ENCODE measurements at places on chromosomes 12 and 14.

GRCh38 chr12:122949405-122949804 is 16.9 kb downstream of the ABCB9 start:
- DNase-seq: no peak

DNA sequence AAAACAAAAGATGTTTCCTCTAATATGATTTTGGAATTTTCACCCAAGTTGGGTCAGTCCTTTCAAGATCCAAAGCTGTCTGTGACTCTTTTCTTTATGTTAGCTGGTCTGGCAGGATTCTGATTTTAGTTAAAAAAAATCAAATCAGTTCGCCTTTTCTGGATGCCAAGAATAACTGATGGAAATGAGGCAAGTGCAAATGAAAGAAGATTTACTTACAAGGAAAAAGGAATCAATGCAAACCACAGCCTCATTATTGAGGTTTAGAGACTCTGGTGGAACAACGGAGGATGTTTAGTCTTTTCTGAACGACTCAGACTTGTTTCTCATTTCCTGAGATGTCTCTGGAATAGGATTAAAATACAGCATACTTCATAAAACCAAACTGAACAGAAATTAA is 117.0 kb upstream of the DYRK2 start:
- DNase-seq: no peak

GRCh38 chr12:118359541-118359915 is 13.2 kb downstream of the TAOK3 start:
- no peak for DNase-seq

- DNase-seq: no peak
Observed at GRCh38 chr12:109218996-109219395, 90.1 kb downstream of the FOXN4 start.

- no peak for DNase-seq
Observed at GRCh38 chr12:49093792-49094159, 825 bp downstream of the DHH start.

- DNase-seq: no peak
Observed at GRCh38 chr14:51908086-51908485, 47.7 kb downstream of the GNG2 start.

DNA sequence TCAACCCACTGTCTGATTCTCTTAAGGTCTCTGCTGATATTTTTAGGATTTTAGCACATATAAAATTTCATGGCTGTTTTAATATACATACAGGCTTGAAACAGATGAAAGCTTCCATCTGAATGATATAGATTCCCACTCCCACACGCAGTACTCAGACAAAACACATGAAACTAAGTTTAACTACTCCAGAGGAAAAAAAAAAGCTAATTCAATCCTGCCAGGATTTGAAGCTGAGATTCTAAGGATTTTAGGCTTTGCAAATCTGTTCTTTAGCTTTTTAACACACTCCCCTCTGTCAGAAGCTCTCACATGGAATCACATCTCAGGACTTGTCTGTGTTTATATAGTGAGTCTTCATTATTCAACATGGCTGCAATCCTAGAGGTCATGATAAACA is 217.3 kb downstream of the BCAT1 start:
- no peak for DNase-seq

GRCh38 chr14:62768753-62769152 is 276.5 kb downstream of the KCNH5 start:
- no peak for DNase-seq

GRCh38 chr12:66379616-66380015 is 77.3 kb downstream of the HELB start:
- DNase-seq: no peak

All from activated CD8-positive, alpha-beta memory T cell treated with anti-CD3 and anti-CD28 coated beads for 24 hours (primary cell).